ENCODE measurements at places on chromosomes 16 and 17.

- DNase-seq: no peak
Observed at GRCh38 chr16:64234200-64234599, 887.7 kb downstream of the CDH11 start.

DNA sequence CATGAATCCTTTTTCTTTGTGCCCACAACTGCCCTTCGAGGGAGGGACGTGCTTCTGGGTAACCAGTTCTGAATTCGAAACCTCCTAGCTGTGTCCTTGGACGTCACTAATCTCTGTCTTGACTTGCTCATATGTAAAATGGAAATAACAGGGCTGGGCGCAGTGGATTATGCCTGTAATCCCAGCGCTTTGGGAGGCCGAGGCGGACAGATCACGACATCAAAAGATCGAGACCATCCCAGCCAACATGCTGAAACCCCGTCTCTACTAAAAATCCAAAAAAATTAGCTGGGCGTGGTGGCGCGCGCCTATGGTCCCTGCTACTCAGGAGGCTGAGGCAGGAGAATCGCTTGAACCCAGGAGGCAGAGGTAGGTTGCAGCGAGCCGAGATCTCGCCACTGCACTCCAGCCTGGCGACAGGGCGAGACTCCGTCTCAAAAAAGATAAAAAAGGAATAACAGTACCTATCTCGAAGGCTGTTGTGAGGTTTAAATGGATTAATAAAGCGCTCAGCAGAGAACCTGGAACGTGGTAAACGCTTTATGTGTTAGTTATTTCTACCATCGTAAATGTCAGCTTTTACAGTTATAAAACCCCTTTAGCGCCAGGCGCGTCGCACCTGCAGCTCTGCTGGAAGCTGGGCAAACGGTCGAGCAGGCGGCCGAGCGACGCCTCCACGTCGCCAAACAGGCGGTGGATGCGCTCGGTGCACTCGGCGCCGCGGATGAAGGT lies 641 bp downstream of the COG8 start:
- DNase-seq: no peak

DNA sequence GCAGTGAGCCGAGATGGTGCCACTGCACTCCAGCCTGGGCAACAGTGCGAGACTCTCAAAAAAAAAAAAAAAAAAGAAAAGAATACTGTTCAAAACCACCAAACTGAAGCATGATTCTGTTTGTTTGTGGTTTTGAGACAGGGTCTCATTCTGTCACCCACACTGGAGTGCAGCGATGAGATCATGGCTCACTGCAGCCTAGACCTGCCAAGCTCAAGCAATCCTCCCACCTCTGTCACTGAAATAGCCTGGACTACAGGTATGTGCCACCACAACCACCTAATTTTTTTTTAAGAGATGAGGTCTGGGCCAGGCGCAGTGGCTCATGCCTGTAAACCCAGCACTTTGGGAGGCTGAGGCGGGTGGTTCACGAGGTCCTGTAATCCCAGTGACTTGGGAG lies 4.3 kb downstream of the SUMO2 start:
- DNase-seq: no peak

- DNase-seq: no peak
Observed at GRCh38 chr16:58460219-58460610, 39.7 kb upstream of the NDRG4 start.

DNA sequence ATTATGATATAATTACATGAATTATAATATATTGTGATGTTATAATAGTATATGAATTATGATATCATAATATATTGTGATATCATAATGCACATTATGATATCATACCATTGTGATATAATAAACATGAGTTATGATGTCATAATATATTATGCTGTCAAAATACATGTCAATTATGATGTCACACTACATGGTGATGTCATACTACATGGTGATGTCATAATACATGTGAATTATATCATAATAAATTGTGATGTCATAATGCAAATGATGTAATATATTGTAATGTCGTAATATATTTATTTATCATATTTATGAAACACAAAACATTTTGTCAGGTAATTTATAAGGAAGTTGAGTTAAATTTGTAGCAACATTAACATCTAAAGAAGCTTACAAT lies 1950.1 kb downstream of the TP53TG3F start:
- no peak for DNase-seq

- DNase-seq: no peak
Observed at GRCh38 chr17:74992223-74992622, 4.8 kb downstream of the CDR2L start.

- DNase-seq: no peak
Observed at GRCh38 chr17:75571197-75571884, 16.3 kb upstream of the MYO15B start.

All from RPMI7951 (cell line).